Hair follicular keratinocyte (primary cell): ENCODE measurements at places on chromosomes 11 and 22. TPM values are rescaled to one million over a fixed set of nuclear protein-coding genes. Genes with fewer than 3 reads are reported as not detected.

CCDC87 gene
- under 0.01 and 0.19 TPM in 2 replicates for total RNA-seq

TRIM51 gene
- not detected in 2 replicates for total RNA-seq

SYNGR1 gene
- total RNA-seq: 0.70 TPM in 1 of 2 replicates, not detected in the other

PAX6 gene
- total RNA-seq: 0.08 TPM in 1 of 2 replicates, not detected in the other

MYRF gene
- total RNA-seq: 0.04 TPM in 1 of 2 replicates, not detected in the other

TMEM45B gene
- 3.7 and 9.5 TPM in 2 replicates for total RNA-seq

SCGB1A1 gene
- not detected in 2 replicates for total RNA-seq

APOA1 gene
- total RNA-seq: not detected in 2 replicates

SCGB1C1 gene
- not detected in 2 replicates for total RNA-seq

CD3E gene
- total RNA-seq: not detected in 2 replicates

CSNK1E gene
- total RNA-seq: 181 and 214 TPM in 2 replicates

GPHA2 gene
- not detected in 2 replicates for total RNA-seq

CNGA4 gene
- total RNA-seq: 0.16 TPM in 1 of 2 replicates, not detected in the other

KCNJ4 gene
- not detected in 2 replicates for total RNA-seq

PIH1D2 gene
- total RNA-seq: 0.39 and 1.3 TPM in 2 replicates

OR10A3 gene
- not detected in 2 replicates for total RNA-seq

TEX54 gene
- not detected in 2 replicates for total RNA-seq

COPB1 gene
- total RNA-seq: 160 and 195 TPM in 2 replicates
